ENCODE measurements at places on chromosomes 11 and 22.

DNA sequence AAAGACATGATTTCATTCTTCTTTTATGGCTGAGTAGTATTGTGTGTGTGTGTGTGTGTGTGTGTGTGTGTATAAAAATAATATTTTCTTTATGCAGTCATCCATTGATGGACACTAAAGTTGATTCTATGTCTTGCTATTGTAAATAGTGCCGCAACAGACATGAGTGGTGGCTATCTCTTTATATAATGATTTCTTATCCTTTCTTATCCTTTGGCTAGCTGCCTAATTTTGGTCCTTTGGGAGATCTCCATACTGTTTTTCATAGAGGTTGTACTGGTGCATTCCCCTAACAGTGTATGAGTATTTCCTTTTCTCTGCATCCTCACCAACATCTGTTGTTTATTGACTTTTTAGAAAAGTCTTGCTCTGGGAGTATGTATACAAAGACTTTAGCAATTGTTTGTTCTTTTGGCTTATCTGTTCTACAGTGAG, 107.0 kb downstream of the STIM1 start:
- DNase-seq = no peak

DNA sequence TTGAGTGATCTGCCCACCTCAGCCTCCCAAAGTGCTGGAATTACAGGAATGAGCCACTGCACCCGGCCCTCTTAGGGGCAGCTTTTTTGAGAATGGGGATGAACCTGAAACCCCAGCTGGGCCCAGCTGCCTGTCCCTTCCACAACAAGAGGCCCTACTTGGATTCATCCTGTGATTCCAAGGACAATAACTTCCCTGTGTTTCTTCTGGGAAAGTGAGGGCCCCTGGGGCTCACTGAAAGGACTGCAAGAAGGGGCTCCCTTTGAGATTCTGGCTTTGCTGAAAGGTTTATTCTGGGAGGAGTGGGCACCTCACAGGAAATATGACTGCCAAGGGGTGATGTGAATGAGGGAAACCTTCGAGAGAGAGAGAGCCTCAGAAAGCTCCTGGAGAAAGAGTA, 12.3 kb upstream of the GNAZ start:
- DNase-seq = no peak

GRCh38 chr22:39237318-39238100, 7.3 kb downstream of the PDGFB start:
- DNase-seq = no peak

DNA sequence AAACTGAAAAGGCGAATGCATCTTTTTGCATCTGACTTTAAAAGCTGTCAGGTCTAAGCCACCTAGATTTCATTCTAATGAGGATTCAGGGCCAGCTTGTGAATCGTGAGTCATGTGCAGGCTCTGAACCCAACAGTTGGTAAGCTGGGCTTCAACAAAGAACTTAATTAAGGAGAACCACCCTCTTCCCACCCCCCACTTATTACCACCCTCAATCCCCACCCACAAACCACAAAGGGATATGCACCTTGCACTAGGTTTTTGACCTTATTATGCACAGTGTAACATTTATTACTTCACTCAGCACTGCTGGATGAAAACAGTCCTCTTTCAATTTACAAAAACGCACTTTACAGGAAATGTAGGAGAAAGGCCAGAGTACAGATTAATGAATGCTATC, 94.1 kb upstream of the LIN7C start:
- no peak for DNase-seq

- DNase-seq = no peak
Observed at GRCh38 chr22:48227341-48228018, 1465.0 kb downstream of the TBC1D22A start.

GRCh38 chr11:116454020-116454645, 318.7 kb downstream of the BUD13 start:
- peak; percentile 47 for DNase-seq

- no peak for DNase-seq
Observed at GRCh38 chr11:41121600-41121999, 337.9 kb downstream of the LRRC4C start.

GRCh38 chr11:66126808-66127555, 56.9 kb downstream of the PACS1 start:
- DNase-seq = peak; percentile 51

DNA sequence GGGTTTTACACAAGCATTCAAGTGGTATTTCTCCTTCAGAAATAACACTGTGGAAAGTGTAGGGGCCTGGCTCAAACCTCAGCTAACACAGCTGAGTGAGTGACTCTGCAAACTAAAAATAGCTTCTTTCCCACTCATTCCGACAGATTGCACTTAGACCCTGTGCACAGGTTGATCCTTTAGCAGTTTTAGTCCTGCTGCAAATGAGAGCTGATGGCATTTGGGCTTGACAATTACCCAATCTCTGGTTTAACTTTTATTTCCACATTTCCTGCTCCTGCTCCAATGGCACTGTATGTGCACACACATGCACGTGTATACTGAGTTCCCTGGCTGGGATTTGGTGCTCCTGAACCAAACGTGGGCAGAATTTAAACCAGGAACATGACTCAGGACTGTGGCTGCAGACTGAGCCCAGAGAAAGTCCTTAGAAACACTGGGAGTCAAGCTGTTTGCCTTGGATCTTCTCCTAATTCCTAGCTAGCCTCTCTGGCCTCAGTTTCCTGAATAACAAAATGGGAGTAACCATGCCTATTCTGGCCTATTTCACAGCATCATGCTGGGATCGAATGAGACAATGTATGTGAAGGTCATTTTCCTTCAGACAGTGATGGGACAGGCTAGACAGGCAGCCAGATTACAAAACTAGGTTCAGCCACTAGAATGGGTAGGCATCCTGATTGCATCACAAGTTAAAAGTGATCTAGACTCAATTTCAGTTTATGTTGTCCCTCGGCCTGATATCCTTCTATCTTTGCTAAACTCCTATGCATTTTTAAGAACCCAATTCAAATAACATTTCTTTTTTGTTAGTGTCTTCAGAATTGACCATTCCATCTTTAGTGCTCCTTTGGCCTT, 58.2 kb downstream of the SERGEF start:
- DNase-seq = no peak

GRCh38 chr22:46881373-46882118, 119.1 kb downstream of the TBC1D22A start:
- no peak for DNase-seq

GRCh38 chr11:82765466-82766034, 31.9 kb upstream of the FAM181B start:
- DNase-seq = no peak

DNA sequence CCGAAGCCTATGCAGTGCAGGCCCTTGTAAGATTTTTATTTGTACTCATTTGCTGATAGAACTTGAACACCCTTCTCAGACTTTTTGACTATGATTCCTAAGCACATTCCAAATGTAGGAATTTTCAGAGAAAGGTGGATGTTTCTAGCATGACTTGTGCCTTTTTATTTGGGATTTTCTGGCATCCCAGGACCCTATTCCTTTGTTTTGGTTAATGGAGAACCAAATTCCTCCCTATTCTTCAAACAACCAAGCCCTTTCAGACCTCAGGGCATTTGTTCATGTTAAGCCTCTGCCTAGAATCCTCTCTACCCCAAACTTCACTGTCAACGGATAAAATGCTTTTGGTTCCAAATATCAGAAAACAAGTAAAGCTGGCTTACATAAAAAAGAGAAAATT, 371.1 kb downstream of the DDX10 start:
- no peak for DNase-seq

GRCh38 chr11:103051981-103052380, 40.0 kb downstream of the DCUN1D5 start:
- no peak for DNase-seq

GRCh38 chr11:102396708-102397563, 49.9 kb downstream of the BIRC2 start:
- DNase-seq = no peak

GRCh38 chr11:73996161-73996747, 12.6 kb downstream of the UCP3 start:
- DNase-seq = no peak

DNA sequence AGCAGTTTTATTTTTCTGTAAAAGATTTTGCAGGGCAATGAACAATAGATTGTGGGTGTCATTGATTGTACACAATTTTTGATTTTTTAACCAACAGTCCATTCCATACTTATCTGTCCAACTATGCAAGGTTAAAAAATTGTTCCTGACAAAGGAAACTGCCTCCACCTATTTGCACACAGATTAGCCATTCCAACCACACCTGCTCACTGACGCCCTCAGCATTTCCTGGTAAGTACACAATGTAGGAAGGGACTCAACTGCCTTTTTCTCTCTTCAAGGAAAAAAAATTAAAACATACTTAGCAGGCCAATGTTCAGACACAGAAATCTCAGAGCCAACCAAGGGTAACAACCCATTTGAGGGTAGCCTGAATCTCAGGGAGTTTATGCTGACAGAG, 4.3 kb upstream of the FUT4 start:
- no peak for DNase-seq

DNA sequence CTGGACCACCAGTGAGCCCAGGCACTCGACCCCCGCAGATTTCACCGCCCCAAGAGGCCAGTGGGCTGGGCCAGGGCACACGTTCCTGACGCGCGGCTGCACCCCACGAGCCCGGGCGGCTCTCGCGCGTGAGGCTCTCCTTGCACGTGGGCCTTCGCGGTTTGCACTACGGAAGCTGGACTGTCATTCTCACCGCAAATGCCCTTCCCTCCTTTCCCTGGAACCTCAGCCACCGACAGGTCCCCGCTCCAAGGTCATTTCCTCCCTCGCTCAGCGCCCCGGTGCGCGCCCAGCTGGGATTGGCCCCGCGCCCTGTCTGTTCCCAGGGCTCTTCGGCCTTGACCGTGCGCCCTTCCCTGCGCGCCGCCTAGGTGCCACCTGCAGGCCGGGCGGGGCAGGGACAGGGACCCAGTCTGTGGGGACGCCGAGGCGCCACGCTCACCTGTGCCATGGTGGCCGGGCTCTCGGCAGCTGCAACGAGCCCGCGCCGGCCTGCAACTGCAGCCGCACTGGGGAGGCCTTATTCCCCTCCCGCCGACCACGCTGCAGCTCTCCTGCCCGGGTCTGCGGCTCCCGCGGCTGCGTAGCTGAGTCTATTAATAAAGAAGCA, 2.1 kb upstream of the CPT1A start:
- peak; percentile 74 for DNase-seq

DNA sequence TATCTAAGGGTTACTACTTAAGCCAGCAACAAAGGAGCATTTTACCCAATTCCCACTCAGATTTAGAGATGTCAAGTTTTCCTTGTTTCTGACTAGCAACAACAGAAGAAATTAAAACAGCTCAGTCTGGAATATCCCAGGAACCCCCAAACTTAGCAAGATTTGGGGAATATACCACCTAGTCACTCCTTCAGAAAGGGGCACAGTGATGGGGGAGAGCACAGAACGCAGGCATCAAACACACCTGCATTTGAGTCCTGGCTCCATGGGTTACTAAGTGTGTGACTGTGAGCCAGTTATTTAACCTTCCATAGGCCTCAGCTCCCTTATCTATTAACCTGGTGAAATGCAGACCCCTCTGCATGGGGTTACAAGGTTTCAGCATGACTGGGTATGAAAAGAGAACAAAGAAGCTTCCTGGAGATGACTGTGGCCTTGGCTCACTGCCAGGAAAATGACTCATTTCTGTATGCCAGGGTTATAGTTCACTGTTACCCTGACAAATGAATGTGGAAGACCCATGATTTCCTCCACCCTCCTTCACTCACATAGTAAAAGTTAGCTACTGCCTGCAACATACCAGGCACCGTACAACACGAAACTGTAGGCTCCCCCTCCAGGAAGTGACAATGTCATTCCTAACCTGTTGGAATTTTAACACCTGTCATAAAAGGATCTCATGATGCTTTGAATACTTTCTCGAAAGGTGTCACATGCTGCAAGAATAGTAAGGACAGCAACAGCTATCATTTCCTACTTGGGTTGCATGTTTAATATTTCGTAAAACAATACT, 79.6 kb downstream of the ME3 start:
- peak; percentile 78 for DNase-seq
